ENCODE measurements at places on chromosomes 16 and 17. TPM values are rescaled to one million over a fixed set of nuclear protein-coding genes. Genes with fewer than 3 reads are reported as not detected.

DNA sequence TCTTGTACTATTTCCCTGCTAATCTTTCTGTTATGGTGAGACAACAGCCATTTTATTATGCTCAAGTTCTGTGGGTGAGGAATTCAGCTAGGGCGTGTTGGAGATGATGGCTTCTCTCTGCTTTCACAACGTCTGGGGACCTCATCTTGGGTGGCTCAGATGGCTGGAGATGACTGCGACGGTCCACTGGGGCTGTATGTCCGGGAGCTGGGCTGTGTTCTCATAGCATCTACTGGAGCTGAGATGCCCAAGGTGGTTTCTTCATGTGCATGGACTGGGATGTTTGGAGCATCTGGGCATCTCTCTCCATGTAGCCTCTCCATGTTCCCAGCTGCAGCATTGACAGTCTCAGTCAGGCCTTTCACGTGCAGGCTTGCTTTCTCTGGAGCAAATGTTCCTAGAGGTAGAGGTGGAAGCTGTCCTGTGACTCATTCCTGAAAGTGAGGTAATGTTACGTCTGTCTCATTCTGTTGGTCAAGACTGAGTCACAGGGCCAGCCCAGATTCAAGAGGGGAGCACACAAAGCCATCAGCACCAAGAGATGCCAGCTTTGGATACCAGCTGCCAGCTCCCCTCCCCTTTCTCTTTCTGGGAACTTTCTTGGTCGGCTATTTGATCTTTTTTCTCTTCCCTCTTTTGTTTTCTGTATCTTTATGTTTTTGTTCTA is 96.2 kb downstream of the RAP1GAP2 start:
- no peak overlapping the region for H3K27ac ChIP-seq
- H3K27me3 ChIP-seq: no peaks in the 10 kb centered on the region
- H3K4me3 ChIP-seq: no peak overlapping the region
- no peaks in the 10 kb centered on the region for H3K36me3 ChIP-seq

The DVL2 gene
- total RNA-seq: 45.3 TPM

GRCh38 chr17:44375196-44376017 is 11.8 kb upstream of the FAM171A2 start:
- H3K27ac ChIP-seq: peak overlapping the region; percentile 14
- no peak overlapping the region for H3K4me3 ChIP-seq
- no peaks in the 10 kb centered on the region for H3K27me3 ChIP-seq

DNA sequence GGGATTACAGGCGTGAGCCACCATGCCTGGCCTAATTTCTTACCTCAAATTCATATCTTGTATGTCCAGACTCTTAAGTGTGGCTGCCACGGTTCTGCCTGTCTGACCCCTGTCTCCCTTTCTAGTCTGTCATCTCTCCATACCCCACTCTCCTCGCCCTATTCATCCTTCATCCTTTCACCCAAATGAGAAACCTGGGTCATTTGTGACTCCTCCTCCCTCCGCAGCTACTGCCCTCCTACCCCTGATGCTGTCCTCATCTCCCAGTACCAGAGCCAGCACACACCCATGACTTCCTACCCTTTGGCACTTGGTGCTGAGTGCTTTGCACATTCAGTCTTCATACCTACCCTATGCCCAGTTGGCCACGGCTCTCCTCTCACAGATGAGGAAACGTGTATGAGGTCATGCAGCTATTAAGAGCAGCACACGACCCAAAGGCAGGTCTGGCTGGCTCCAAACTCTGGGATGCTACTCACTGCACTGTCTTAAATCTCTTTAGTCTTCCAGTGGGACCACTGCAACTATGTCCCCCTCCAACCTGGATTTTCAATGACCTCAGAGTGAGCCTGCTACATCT is 1.6 kb downstream of the SPATA32 start:
- H3K36me3 ChIP-seq: peaks cover 14% of the 10 kb centered on the region
- DNase-seq: no peak
- no peak overlapping the region for H3K4me3 ChIP-seq
- H3K4me1 ChIP-seq: peaks cover 10% of the 10 kb centered on the region

The RGS11 gene
- total RNA-seq: 3.5 TPM

The RNF222 gene
- not detected for total RNA-seq

DNA sequence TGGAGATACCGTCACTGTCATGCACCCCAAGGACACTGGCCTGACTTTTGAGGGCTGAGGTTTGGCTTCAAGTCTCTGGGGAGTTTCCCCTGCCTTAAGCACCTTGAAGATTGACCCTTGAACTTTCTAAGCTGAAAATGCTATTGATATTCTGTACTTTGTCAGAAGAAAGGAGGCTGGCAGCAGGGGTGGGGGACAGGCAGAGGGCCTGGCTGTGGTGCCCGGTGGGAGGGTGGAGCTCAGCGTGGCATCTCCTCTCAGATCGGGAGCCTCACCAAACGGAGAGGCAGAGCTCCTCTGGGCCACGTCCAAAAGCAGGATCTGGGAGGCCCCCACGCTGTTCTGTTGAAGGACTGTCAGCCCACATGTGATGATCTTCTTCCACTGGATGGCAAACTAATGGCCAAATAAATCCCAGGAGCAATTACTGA is 305.2 kb upstream of the IRX3 start:
- no peak for DNase-seq
- H3K27ac ChIP-seq: no peak overlapping the region
- H3K4me1 ChIP-seq: no peaks in the 10 kb centered on the region

Data from thyroid gland (tissue), 4 donors.